ENCODE measurements at places on chromosomes 11 and 22.

GRCh38 chr11:19441752-19442553, 201.2 kb upstream of the E2F8 start:
- DNase-seq = no peak
- no peak overlapping the region for H3K27ac ChIP-seq
- H3K36me3 ChIP-seq = no peaks in the 10 kb centered on the region
- no peak overlapping the region for H3K4me3 ChIP-seq
- H3K4me1 ChIP-seq = no peaks in the 10 kb centered on the region

GRCh38 chr11:46755962-46756361, 36.9 kb downstream of the F2 start:
- DNase-seq = no peak
- H3K27ac ChIP-seq = no peak overlapping the region
- no peaks in the 10 kb centered on the region for H3K4me1 ChIP-seq
- H3K27me3 ChIP-seq = no peaks in the 10 kb centered on the region
- no peak overlapping the region for H3K4me3 ChIP-seq

- DNase-seq = no peak
- H3K27ac ChIP-seq = no peak overlapping the region
Observed at GRCh38 chr11:69400771-69401590, 80.5 kb upstream of the LINC01488 start.

GRCh38 chr11:7640816-7641215, 32.5 kb downstream of the CYB5R2 start:
- no peak overlapping the region for H3K27ac ChIP-seq
- H3K27me3 ChIP-seq = no peaks in the 10 kb centered on the region
- peaks cover 51% of the 10 kb centered on the region for H3K36me3 ChIP-seq
- no peak overlapping the region for H3K4me3 ChIP-seq
- no peaks in the 10 kb centered on the region for H3K4me1 ChIP-seq

DNA sequence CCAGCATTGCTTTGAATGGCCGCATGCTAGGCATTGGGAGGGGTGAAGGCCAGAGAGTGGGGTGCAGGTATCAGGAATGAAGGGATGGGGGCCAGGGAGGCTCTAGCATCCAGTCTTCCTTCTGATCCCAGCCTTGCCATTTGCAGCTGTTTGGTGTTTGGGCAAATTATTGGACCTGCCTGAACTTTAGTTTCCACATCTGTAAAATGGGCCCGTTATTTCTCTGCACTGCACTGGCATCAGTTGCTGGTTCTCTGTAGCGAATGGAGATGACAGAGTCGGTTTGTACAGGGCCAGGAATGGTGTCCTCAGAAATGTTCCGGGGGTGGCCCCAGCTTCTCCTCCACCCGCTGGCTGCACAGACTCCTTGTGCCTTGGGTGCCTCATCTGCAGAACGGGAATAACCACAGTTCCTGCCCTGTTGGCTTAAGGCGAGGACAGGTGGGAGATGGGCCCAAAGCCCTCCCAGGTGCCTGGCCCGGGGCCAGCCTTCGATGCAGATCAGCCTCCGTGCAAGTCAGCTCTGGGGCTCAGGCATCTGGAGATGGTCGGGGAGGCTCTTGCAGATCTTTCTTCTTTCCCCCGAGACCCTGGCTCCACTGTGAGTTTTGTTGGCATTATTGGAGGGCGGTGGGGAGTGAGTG, 51.4 kb upstream of the SMIM38 start:
- H3K36me3 ChIP-seq = no peaks in the 10 kb centered on the region
- H3K27ac ChIP-seq = no peak overlapping the region
- H3K4me3 ChIP-seq = no peak overlapping the region
- DNase-seq = no peak

GRCh38 chr11:118154641-118155040, 2.0 kb upstream of the SCN4B start:
- no peak for DNase-seq
- H3K27ac ChIP-seq = no peak overlapping the region
- H3K36me3 ChIP-seq = no peaks in the 10 kb centered on the region
- peaks cover 11% of the 10 kb centered on the region for H3K4me1 ChIP-seq
- H3K4me3 ChIP-seq = no peak overlapping the region

DNA sequence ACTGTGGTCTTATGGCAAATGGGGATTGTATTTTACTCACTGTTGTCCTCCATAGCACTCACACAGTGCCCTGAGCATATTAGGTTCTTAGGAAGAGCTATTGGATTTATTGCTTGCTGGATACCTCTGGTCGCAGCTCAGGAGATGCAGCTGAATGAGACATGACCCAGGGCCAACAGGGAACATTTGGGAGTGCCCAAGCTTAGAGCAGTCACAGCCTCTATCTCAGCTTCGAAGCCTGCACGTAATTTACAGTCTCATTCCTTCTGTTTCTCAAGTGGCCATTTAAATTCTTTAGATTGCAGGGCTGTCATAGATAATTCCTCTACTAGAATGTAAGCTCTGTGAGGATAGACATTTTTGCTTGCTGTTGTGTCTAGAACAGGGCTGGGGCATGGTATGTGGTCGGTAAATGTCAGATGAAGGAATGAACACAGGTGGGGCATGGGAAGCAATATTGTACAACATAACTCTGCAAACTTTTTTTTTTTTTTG, 192.8 kb downstream of the GRIK4 start:
- no peak for DNase-seq
- no peak overlapping the region for H3K4me3 ChIP-seq
- H3K36me3 ChIP-seq = peaks cover 4% of the 10 kb centered on the region
- H3K4me1 ChIP-seq = peaks cover 4% of the 10 kb centered on the region
- no peak overlapping the region for H3K27ac ChIP-seq

DNA sequence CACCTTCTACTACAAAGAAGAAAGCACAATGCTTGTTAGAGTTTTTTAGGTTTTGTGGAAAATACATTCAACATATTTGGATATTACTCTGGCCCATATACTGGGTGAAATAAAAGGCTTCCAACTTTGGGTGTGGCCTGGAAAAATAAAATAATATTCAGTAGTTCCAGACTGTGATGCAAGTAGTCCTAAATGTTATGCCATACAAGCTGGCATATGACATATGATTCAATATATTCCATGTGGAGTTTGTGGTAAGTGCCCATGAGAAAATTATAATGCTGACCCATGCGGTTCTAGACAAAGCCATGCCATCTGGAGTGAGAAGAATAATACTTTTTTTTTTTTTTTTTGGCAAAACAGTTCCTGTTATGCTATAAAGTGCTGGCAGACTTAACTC, 683.3 kb downstream of the LUZP2 start:
- H3K27me3 ChIP-seq = no peaks in the 10 kb centered on the region
- no peak for DNase-seq
- no peaks in the 10 kb centered on the region for H3K36me3 ChIP-seq
- no peak overlapping the region for H3K4me3 ChIP-seq
- H3K27ac ChIP-seq = no peak overlapping the region

- no peaks in the 10 kb centered on the region for H3K4me1 ChIP-seq
- H3K4me3 ChIP-seq = no peak overlapping the region
- H3K36me3 ChIP-seq = no peaks in the 10 kb centered on the region
- peaks cover 1% of the 10 kb centered on the region for H3K27me3 ChIP-seq
- no peak overlapping the region for H3K27ac ChIP-seq
Observed at GRCh38 chr22:38412435-38413084, 42.4 kb downstream of the KCNJ4 start.

DNA sequence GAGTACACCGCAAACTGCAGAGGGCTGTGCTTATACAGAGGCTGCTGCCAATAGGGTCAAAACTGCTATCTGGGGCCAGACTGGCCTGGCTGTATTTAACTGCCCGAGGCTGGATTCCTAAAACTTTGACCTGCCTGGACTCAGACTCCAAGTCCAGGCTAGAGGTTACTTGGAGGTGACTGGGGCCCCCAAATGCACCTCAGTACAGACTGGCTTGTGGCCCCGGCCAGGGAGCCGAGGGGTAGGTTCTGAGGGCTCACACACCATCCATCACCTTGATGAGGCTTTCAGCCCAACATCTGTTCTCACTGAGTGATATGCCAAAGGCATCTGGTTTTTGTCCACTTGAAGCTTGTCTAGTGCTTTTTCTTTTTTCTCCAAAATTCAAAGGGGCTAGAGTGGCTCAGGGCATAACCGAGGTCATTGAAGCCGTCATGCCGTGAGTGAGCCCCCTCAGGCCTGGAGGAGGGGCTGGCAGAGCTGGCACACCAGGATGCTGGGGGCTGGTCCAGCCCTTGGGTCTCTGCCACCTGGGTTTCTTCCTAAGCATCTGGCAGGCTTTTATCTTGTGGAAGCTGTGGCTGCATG, 52.4 kb upstream of the TTLL12 start:
- H3K27me3 ChIP-seq = peaks cover 2% of the 10 kb centered on the region
- H3K4me3 ChIP-seq = no peak overlapping the region
- H3K36me3 ChIP-seq = no peaks in the 10 kb centered on the region
- no peak for DNase-seq
- H3K27ac ChIP-seq = no peak overlapping the region

DNA sequence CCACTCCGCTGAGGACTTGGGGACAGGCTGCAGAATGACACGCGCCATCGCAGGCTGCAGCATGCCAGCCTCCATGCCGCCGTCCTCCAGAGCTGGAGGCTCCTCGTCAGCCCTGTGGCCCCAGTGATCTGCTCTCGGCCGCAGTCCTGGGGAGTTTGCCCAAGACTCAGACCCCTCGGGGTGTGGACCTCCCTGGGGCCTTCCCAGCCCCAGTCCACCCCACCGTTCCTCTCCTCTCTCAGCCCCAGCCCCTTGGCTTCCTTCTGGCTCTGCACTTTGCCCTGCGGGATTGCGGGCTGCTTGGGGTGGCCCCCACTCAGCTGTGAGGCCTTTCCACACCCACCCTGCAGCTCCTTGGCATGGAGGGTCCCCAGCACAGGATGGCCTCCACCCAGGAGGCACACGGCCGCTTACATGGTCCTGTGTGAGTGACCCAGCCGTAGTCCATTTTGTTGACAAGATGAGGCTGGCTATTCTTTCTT, 414.9 kb downstream of the TBC1D22A start:
- H3K27ac ChIP-seq = no peak overlapping the region
- DNase-seq = no peak
- peaks cover 10% of the 10 kb centered on the region for H3K36me3 ChIP-seq
- H3K27me3 ChIP-seq = peaks cover 14% of the 10 kb centered on the region

GRCh38 chr11:79404325-79404724, 36.5 kb downstream of the TENM4 start:
- peaks cover 2% of the 10 kb centered on the region for H3K27me3 ChIP-seq
- no peak overlapping the region for H3K4me3 ChIP-seq
- H3K36me3 ChIP-seq = no peaks in the 10 kb centered on the region
- DNase-seq = no peak

GRCh38 chr22:43427296-43428004, 15.6 kb downstream of the MPPED1 start:
- H3K27ac ChIP-seq = no peak overlapping the region
- no peaks in the 10 kb centered on the region for H3K36me3 ChIP-seq
- no peak overlapping the region for H3K4me3 ChIP-seq
- peaks cover 9% of the 10 kb centered on the region for H3K27me3 ChIP-seq

GRCh38 chr11:75982309-75982708, 167.3 kb downstream of the UVRAG start:
- H3K27ac ChIP-seq = no peak overlapping the region
- peaks cover 16% of the 10 kb centered on the region for H3K4me1 ChIP-seq
- H3K36me3 ChIP-seq = peaks cover 14% of the 10 kb centered on the region
- DNase-seq = no peak
- H3K27me3 ChIP-seq = peaks cover 1% of the 10 kb centered on the region
- H3K4me3 ChIP-seq = no peak overlapping the region

DNA sequence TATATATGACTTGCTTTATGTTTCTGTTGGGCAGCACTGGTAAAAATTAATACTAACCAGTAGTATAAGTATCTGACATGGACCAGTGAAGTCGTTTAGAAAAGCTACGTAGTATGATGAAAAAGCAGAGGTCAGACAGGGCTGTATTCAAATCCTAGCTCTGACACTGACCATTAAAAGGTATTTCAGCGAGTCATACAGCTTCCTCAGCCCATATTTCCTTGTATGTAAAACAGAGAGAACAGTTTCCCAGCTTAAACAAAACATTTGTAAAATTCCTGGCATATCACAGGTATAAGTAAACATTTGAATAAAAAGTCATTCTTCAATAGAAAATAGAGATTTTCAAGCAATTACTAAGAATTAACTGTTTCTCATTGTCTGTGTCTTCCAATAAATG, 4.2 kb downstream of the NOX4 start:
- no peaks in the 10 kb centered on the region for H3K4me1 ChIP-seq
- no peak for DNase-seq
- H3K4me3 ChIP-seq = no peak overlapping the region

GRCh38 chr22:50256258-50256862, 5.1 kb downstream of the MAPK12 start:
- H3K4me3 ChIP-seq = no peak overlapping the region
- H3K4me1 ChIP-seq = peaks cover 3% of the 10 kb centered on the region
- no peaks in the 10 kb centered on the region for H3K36me3 ChIP-seq
- H3K27me3 ChIP-seq = no peaks in the 10 kb centered on the region

DNA sequence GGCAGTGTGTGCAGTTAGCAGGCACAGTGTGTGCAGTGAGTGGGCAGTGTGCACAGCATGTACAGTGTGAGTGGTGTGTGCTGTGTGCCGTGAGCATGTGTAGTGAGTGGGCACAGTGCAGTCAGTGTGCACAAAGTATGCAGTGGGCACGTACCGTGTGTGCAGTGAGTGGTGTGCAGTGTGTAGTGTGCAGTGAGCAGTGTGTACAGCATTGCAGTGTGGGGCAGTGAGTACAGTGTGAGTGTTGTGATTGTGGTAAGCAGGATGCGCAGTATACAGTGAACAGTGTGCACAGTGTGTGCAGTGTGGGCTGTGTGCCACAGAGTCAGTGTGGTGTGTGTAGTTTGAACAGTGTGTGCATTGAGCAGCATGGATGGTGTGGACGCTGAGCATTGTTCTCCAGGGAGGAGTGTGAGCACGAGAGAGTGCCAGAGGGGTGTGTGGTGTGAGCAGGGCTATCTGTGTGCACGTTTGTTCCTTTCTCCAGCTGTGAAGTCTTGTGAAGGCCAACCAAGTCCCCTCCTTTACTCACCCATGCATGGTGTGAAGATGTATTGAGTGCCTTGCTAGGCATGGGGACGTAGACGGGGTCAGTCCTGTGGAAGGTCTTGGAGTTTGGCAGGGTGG, 3.0 kb downstream of the SHANK3 start:
- no peaks in the 10 kb centered on the region for H3K4me1 ChIP-seq
- no peak for DNase-seq
- H3K36me3 ChIP-seq = no peaks in the 10 kb centered on the region
- H3K27me3 ChIP-seq = peaks cover 36% of the 10 kb centered on the region
- H3K27ac ChIP-seq = no peak overlapping the region

- no peak overlapping the region for H3K27ac ChIP-seq
- no peak overlapping the region for H3K4me3 ChIP-seq
- H3K36me3 ChIP-seq = no peaks in the 10 kb centered on the region
- no peaks in the 10 kb centered on the region for H3K27me3 ChIP-seq
- DNase-seq = no peak
- no peaks in the 10 kb centered on the region for H3K4me1 ChIP-seq
Observed at GRCh38 chr11:2570841-2571597, 126.2 kb downstream of the KCNQ1 start.

GRCh38 chr11:78060533-78060932, 3.1 kb upstream of the THRSP start:
- H3K36me3 ChIP-seq = no peaks in the 10 kb centered on the region
- H3K27me3 ChIP-seq = no peaks in the 10 kb centered on the region
- H3K27ac ChIP-seq = no peak overlapping the region
- no peak overlapping the region for H3K4me3 ChIP-seq
- no peaks in the 10 kb centered on the region for H3K4me1 ChIP-seq
- no peak for DNase-seq

Data from immature natural killer cell (primary cell).